ENCODE measurements at places on chromosomes 16 and 17. TPM values are rescaled to one million over a fixed set of nuclear protein-coding genes. Genes with fewer than 3 reads are reported as not detected.

DNA sequence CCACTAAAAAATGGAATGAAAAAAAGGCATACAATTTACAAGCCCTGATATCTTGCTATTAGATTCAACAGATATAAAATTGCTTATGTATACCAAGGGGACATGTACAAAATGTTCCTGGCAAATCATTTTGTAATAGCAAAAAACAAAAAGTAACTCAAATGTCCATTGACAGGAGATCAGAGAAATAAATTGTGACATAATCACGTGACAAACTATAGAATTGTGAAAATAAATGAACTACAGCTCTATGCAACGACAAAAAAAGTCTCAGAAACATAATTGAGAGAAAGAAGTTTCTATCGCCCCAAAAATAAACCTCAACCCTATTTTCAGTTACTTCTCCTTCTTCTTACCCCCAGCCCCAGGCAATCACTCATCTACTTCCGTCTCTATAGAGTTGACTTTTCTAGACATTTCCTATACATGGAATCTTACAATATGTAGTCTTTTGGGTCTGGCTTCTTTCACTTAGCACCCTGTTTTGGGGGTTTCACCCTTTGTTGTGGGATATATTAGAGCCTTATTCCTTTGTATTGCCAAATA is 12.1 kb upstream of the ACE start:
- no peak for DNase-seq

DNA sequence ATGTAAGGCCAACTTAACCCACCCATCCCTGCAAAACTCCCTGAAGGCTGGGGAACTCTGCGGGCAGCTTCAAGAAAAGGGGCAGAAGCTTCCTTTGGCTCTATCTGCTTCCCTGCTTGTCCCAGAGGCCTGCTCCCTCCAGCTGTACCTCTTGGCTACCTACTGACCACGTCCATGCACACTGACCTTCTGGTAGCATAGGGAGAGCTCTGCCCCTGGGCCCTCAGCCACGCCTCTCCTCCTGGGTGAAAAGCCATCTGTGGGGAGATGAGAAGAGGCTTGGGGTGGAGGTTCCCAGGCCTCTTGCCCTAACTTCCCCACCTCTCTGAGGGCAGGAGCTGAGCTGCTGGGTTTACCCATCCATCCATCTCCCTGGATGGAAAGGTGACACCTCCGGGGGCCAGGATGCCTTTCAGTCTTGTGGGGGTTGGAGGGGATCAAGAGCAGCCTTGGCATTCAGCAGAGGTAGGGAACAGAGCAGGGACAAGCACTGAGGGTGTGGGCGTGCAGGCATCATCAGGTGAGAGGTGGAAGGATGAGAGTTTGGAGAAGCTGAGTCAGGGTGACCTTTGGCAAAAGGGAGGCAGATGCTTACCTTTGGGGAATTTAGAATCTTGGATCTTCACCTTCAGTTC is 23.4 kb upstream of the MFSD6L start:
- DNase-seq, result no peak

The KCNG4 gene
- total RNA-seq, result not detected

DNA sequence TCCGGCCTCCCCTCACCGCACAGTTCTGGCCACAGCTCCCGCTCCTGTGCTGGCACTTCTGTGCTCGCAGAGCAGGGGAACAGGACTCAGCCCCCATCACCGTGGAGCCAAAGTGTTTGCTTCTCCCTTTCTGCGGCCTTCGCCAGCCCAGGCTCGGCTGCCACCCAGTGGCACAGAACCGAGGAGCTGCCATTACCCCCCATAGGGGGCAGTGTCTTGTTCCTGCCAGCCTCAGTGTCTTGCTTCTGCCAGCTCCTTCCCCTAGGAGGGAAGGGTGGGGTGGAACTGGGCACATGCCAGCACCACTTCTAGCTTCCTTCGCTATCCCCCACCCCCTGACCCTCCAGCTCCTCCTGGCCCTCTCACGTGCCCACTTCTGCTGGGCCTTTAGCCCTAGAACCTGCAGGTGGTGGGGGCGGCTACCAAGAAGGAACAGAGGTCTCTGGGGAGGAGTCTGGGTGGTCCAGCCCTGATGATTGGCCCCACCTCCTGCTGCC is 645 bp upstream of the ELMO3 start:
- no peak for DNase-seq

DNA sequence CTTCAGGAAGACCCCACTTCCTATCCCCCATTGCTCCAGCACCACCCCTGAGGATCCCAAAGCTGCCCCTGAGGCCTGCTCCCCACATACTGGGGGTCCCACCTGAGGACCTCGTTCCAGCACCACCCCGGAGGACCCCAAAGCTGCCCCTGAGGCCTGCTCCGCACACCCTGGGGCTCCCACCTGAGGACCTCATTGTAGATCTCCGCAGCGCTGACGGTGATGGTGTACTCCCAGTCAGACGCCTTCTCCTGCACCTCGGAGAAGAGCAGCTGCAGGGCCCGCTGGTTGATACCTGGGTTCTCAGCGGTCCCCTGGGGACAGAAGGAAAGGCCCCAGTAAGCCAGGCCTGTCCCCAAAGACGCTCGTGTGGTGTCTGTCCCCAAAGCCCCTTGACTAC is 26.4 kb downstream of the KATNB1 start:
- DNase-seq, result no peak

GRCh38 chr16:71315269-71315668 is 26.1 kb upstream of the CMTR2 start:
- no peak for DNase-seq

The NKD1 gene
- 37.0 TPM for total RNA-seq

- no peak for DNase-seq
Measured at GRCh38 chr17:68359791-68360535, 68.7 kb downstream of the ARSG start.

The CDC27 gene
- 129 TPM for total RNA-seq

The BPTF gene
- total RNA-seq, result 154 TPM
